WTC11 (cell line): ENCODE measurements at places on chromosomes 7 and 10. TPM values are rescaled to one million over a fixed set of nuclear protein-coding genes. Genes with fewer than 3 reads are reported as not detected.

Gene FFAR4
- 0.07 to 0.15 TPM in 2 of 3 replicates, not detected in the other for total RNA-seq

Gene C10orf143
- 1.4 to 1.9 TPM (median 1.6 TPM) in 3 replicates for total RNA-seq

Gene ASB15
- not detected in 3 replicates for total RNA-seq

Gene PAPOLB
- total RNA-seq = 0.23 to 0.31 TPM (median 0.27 TPM) in 3 replicates

Gene SLC18A3
- total RNA-seq = 0.07 to 0.13 TPM (median 0.09 TPM) in 3 replicates

Gene PPP1R17
- total RNA-seq = 1.5 to 2.6 TPM (median 1.6 TPM) in 3 replicates

Gene CYP26A1
- total RNA-seq = 2.1 to 3.4 TPM (median 3.1 TPM) in 3 replicates

Gene GRK5
- 1.9 to 2.3 TPM (median 2.2 TPM) in 3 replicates for total RNA-seq

Gene GNGT1
- total RNA-seq = 0.63 to 1.3 TPM (median 1.2 TPM) in 3 replicates

Gene WEE2
- 0.04 to 0.07 TPM in 2 of 3 replicates, not detected in the other for total RNA-seq

Gene PROSER2
- total RNA-seq = 7.3 to 8.7 TPM (median 8.5 TPM) in 3 replicates

Gene IFIT2
- 0.07 to 0.15 TPM (median 0.14 TPM) in 3 replicates for total RNA-seq

Gene COL1A2
- total RNA-seq = 81.2 to 96.6 TPM (median 88.1 TPM) in 3 replicates

DNA sequence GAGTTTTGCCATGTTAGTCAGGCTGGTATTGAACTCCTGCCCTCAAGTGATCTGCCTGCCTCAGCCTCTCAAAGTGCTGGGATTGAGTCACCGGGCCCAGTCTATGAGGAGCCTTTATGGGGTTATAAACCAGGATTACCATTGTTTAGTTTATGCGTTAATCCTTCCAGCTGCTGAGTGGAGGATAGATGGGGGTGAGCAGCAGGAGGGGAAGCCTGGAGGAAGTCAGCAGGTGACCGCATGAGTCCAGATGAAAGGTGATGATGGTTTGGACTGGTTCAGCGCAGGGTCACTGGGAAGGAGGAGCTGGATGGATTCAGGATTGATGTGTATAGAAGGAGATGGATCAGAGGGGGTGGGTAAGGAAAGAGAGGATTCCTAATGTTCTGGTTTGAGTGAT is 197.1 kb downstream of the ADAM12 start:
- DNase-seq = no peak

- DNase-seq = no peak
Measured at GRCh38 chr10:3748484-3748883, 36.5 kb downstream of the KLF6 start.

GRCh38 chr10:114379631-114380041 is 24.7 kb downstream of the AFAP1L2 start:
- no peak for DNase-seq

DNA sequence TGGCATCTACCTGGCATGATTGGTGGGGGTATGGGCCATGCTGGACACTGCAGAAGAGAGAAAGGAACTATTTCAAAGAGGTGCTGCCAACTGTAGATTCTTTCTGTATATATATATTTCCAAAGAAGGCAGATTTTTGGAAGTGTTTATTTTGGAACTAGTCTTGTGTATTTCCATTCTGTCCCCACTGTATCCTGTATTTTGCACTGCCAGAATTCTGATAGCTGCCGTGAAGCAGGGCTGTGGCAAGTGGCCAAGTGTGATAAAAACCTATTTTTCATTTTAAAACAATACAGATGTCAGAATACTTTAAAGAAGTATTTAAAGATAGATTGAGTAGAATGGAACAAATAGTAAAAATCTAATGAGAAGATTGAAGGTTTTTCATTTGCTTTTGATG is 17.1 kb downstream of the MCU start:
- no peak for DNase-seq

GRCh38 chr7:24690251-24690650 is 67.0 kb downstream of the GSDME start:
- DNase-seq = no peak

- DNase-seq = no peak
Measured at GRCh38 chr7:55360486-55360885, 4.7 kb upstream of the LANCL2 start.

DNA sequence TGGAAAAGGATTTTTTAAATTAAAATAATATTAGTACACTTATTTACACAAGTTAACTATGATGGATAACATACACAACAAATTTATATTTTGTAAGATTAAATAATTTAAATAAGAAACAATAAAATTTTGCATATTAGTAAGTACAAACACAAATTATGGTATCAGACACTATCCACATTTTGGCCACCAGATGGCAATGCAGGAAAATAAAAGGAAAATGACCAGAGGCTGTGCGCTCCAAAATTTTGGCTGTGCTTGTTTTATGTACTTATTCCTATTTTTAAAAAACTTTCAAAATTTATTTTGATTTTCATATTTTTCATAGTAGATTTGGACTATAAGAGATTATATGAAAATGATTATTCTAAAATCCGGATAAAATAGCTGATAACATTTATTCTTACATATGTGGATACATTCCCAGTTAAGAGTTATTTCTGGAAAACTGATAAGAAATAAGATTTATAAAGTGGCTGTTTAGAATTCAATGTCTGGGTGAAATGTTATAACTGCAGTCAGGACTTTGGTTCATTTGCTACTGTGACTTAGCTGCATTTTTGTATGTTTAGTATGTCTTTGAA is 274.7 kb upstream of the HGF start:
- no peak for DNase-seq

- DNase-seq = peak; percentile 32
Measured at GRCh38 chr10:86388119-86388704, 21.6 kb upstream of the GRID1 start.

DNA sequence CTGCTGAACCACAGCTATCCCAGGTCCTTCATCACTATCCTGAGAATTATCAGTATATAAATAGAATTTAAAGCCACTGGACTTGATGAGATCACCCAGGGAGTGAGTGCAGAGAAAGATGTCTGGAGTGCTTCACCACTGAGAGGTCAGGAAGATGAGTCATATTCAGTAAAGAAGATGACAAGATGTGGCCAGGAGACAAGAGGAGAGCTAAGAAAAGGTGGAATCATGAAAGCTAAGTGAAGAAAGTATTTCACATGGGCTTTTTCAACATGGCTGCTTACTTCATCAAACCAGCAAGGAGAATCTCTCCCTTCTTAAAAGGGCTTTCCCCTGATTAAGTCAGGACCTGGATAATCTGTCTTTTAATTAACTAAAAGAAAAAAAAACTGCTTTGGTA is 9.1 kb upstream of the PRKAR2B start:
- no peak for DNase-seq

DNA sequence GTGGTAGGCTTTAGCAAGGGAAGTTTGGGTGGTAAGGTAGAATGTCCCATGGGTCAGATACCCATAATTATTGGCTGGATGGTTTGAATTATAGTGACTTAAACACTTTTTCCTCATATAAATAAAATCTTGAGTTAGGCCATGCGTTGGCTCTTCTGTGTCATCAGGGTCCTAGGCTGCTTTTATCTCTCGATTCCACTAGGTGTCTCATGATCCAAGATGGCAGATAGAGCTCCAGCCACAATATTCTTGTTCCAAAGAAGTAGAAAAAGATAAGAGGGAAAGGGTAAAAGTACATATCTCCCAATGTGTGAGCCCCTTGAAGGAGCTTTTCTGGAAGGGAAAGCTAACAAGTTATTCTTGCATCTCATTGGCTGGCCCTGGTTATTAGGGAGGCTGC is 144.7 kb downstream of the GRK5 start:
- DNase-seq = no peak

DNA sequence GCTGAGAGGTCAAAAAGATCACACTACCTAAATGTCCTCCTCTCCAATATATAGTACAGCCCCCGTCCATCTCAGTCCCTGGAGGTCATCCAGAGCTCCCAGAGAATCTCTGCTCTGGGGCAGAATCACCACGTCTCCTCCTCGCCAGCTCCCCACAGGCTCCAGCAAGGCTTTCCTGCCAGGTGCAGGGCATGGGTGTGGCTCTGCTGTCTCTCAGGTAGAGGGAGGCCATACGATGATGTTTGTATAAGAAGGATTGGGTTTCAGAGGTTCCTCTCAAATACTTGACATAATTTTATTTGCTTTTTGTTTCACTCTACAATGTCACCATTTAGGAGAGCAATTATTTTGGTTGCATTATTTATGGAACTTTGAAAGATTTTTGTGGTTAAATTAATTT is 98.3 kb upstream of the PRSS58 start:
- DNase-seq = no peak

DNA sequence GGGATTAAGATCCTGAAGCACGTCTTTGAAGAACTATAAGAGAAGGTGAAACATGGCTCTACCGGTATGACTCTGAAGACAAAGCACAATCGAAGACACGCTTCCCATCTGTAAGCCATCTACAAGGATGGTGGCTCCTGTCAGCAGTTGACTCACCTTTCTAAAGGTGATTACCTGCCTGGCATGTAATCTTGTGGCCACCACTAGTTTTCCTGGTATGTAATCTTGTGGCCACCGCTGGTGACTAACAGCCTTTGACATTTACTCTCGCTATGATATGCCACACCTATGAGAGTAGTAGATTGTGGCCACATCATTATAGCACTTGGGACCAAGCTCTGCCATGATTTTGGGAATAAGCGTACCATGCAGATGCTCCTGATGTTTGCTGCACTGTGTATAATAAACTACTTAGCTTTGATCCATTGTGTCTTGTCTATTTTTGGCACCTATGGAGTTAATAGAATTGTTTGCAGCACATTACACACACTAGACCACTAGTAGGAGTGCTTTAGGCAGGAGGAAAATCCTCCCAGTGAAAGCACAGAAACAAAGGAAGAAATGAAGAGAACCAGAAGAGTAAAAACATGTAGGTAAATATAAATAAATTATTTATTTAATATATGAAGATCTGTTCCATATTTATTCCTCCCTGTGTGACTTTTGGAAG is 59.8 kb downstream of the VAX1 start:
- DNase-seq = no peak

DNA sequence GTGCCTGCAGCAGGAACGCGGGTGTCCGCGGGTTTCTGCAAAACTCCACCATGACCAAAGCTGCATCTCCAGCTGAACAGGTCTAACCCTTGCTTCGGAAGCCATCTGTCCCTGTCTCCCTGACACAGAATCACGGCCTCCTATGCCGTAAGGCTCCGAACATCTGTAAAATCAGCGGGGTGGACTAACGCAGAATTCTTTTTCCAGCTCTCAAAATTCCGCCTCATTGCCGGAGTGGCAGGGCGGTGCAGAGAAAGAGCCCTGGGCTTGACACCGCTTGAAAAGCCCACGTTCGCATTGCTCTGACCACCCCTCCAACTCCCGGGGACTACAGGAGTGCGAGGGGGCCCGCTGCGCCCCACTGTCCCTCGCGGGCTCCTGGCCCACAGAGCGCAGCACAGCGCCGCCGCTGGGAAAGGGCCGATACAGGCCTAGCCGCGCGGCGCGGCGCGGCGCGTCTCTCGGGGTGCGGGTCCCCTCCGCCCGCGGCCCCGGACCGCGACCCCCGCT is 409 bp downstream of the DNMBP start:
- DNase-seq = no peak

DNA sequence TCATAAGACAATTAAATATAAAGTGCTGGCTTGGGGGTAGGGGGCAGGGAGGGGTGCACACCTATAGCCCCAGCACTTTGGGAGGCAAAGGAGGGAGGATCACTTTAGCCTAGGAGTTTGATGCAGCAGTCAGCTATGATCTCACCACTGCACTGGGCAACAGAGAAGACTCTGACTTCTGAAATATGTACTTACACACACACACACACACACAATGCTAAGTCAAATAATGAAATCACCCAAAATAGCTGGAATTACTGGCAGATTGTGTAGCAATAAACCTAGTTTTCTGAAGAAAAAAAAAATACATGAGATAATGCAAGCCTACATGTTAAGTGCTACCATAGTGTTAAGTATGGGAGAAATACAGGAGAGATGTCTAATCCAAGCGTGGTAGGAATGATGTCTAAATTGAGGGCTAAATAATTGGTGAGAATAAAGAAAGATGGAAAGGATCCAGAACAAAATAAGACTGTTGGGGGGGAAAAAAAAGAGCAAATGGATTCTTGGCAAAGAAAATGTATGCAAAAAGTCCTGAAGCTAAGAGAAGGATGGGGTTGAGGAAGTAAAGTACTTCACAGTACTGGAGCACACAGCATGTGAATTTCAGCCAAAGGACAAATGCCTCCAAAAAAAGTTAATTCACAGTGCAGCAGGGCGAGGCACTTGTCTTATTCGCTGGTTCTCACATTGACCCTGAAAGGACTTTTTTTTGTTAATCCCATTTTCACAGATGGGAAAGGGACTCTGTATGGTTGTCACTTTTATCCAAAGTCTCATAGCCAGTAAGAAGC is 73.9 kb downstream of the IGF2BP3 start:
- no peak for DNase-seq

DNA sequence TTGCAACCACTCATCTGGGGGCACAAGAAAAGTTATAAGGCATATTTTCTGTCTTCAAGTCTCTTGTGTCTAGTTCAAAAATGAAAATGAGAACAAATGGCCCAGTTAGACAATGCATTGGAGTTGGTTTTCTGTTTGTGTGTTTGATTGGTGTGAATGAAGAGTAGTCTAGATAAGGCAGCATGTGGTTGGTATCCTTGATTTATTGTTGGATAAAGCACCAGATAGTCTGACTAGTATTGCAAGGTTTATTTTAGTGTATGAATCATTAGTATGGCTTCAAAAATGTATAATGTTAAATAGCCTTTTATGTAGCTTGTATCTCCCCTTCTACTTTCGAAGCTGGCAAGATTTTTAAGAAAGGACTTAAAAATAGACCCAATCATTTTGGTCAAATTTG is 237.3 kb downstream of the CDK14 start:
- DNase-seq = no peak

DNA sequence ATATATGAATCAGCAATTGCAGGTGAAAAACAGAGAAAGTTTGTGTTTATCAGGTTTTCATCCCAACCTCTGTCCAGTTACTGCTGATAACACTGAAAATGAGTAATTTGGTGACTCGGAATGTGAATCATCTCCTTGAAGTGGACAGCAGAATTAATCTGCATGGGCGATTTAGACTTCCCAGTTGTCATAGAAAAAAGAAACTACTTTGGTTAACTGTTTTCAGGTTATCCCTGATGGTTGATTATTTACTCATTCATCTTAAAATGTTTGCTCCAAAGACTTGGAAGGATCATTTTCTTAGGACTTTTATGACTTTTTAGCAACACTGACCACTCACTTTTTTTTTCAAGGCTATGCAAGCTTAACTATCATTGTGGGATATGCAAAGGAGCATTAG is 504.1 kb upstream of the ANKRD30A start:
- no peak for DNase-seq

GRCh38 chr7:52270301-52270700 is 765.1 kb upstream of the POM121L12 start:
- no peak for DNase-seq

- DNase-seq = no peak
Measured at GRCh38 chr7:53476566-53476965, 441.1 kb downstream of the POM121L12 start.
